ENCODE measurements at places on chromosomes 16 and 17.

- no peak for DNase-seq
These were observed 33.7 kb upstream of the CCL2 start for GRCh38 chr17:34221411-34221810.

DNA sequence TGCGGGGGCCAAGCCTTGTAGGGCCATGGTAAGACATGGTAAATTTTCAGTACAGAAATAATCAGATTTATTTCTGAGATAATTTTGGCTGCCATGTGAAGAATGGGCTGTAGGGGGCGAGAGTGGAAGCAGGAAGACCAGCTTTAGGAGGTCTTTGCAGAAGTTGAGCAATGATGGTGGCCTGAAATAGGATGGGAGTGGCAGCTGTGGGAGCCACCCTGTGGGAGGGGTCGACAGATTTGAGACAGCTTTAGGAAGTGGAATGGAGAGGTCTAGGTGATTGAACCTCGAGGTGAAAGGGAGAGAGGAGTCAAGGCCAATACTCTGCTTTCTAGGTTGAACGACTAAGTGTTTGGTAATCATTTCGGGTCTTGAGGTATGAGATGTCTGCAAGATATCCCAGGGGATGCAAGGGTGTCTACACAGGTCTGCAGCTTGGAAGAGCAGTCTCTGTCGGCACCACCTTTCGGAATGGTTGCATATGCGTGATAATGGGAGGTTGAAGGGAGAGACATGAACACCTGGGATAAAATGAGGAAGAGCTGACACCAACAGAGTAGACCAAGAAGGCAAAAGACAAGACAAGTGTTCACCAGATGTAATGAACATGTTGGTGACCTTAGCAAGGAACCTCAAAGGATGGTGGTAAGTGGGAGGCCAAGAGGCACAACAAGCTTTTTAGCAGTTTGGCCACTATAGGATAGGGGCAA is 4.2 kb upstream of the ATXN7L3 start:
- peak; percentile 72 for DNase-seq

- DNase-seq: no peak
These were observed 19.4 kb downstream of the LYRM9 start for GRCh38 chr17:27873746-27874145.

DNA sequence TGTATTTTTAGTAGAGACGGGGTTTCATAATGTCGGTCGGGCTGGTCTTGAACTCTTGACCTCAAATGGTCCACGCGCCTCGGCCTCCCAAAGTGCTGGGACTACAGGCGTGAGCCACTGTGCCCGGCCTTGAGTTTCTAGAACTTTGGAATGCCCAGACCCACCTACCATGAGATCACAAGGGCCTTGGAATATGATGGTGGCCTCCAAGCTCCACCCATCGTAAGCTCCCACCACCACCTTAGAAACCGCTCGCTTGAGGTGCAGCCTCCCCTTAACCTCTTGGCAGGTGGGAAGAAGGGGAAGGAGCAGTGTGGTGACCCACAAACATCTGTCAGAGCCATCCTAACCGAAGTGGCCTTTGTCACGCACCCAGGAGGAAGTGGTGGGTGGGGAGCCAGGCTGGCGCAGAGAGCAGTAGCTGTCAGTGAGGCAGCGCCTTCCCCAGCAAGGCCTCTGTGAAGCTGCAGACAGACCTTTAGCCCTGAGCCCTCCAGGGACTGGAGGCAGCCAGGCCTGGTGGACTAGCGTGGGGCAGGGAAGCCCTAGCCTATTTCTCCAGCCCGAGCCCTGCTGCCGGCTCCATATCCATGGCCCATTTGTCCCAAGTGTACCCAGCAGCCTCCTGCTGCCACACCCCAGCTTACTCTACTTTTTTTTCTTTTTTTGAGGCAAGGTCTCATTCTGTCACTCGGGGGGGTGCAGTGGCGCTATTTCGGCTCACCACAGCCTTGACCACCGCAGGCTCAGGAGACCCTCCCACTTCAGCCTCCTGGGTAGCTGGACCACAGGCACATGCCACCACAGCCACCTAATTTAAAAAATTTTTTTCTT is 13.1 kb upstream of the SEPHS2 start:
- no peak for DNase-seq

DNA sequence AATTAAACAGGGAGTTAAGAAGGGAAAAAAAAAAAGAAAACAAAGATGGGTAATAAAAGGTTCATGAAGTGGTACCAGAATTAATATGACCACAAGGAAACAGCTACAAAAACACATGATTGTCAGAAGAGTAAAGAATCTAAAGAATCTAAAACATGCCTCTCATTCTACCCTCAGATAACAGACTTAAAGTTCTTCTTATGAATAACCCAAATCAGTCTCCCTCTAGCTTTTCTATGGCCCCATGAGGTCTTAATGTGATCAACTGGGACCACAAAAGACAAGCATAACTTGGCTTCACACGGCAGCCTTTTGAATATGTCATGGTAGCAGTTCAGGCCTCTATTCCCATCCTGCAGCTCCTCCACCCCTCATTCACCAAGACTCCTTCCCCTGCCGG is 6.9 kb downstream of the MYH10 start:
- DNase-seq: no peak

- DNase-seq: no peak
These were observed 80.1 kb downstream of the CLEC16A start for GRCh38 chr16:11024333-11025053.

DNA sequence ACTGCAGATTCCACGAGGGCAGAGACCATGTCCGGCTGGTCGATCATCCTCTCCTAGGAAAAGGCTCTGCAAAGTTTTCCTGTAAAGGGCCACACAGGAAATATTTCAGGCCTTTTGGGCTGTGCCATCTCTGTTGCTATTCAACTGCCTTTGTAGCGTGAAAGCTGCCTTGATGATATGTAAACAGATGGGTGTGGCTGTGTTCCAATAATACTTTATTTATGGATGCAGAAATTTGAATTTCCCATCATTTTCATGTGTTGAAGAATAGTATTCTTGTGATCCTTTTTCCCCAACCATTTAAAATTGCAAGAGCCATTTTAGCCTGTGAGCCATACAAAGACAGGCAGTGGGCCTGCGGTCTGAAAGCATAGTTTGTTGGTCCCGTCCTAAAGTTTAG is 950.7 kb upstream of the RBFOX1 start:
- DNase-seq: no peak

DNA sequence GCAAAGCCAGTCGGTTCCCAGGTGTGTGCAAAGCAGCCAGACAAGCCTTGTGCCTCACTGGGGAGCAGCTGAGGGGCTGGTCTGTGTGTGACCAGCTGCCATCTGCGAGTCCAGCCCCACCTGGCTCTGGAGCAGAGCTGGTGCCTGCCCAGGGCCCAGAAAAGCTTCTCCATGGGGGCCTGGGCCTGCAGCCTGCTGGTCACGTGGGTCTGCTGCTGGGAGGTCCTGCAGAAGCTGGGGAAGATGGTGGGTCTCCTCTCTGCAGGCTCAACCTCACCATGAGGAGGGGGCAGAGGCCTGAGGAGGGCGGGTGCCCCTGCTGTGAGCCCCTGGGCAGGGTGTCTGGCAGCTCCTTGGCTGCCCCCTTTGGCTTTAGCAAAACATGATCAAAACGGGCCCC is 71.9 kb downstream of the ENGASE start:
- no peak for DNase-seq

DNA sequence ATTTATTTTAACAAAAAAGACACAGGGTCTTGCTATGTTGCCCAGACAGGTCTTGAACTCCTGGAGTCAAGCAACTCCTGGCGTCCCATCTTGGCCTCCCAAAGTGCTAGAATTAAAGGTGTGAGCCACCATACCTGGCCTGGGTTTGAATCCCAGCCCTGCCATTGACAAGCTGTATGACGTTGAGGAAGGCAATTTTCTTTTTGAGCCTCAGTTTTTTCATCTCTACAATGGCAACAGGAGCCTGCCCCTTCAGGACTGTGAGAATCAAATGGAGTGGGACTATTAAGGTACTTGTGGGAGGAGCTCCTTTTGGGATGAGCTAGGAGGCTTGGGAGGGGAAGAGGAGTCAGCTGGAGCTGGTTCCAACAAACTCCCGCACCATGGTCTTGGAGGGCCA is 6.2 kb downstream of the RARA start:
- no peak for DNase-seq

- DNase-seq: no peak
These were observed 9.4 kb downstream of the METTL9 start for GRCh38 chr16:21608639-21609328.

- DNase-seq: no peak
These were observed 17.4 kb downstream of the KRT24 start for GRCh38 chr17:40686192-40686591.

DNA sequence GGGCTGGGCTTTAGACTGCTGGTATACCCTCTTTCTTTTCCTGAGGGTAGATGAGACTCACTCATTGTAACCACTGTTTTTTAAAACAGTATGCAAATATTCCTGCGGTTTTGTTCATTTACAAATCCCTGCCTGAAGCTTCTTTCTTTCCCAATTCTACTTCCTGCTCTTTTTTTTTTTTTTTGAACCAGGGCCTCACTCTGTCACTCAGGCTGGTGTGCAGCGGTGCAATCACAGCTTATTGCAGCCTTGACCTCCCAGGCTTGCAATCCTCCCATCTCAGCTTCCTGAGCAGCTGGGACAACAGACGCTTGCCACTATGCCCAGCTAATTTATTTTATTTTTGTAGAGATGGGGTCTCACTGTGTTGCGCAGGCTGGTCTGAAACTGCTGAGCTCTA is 8.0 kb upstream of the SULT1A1 start:
- DNase-seq: no peak

- DNase-seq: no peak
These were observed 18.0 kb downstream of the ADCY7 start for GRCh38 chr16:50284131-50284911.

GRCh38 chr17:12789075-12789480 is 220 bp upstream of the ARHGAP44 start:
- no peak for DNase-seq

GRCh38 chr17:70105641-70106040 is 30.6 kb downstream of the KCNJ16 start:
- no peak for DNase-seq

DNA sequence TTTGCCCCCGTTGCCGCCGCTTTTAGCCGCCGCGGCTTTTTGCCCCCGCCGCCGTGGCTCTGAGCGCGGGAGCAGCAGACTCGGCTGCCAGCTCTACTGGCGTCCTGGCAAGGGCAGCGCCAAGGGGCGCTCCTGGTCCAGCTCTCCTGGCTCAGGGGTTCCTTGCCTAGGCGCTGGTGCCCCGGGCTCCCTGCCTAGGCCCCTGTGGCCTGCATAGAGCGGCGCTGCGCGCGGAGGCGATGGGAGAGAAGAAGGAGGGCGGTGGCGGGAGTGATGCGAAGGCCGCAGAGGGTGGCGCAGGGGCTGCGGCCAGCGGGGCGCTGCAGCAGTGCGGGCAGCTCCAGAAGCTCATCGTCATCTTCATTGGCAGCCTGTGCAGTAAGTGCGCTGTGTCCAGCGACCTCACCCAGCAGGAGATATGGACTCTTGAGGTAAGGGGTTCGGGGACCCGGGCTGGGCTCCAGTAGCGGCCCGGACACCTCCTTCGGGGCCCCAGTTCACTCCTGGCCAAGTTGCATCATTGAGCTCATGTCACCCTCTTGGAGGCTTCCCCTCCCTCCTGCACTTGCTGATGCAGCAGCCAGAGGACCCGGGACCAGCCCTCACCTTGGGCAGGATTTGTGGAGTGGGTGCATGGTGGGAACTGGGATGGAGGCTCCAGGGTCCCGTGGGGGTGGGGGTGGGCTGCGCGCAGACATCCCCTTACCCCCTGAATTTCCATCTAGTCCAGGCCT is 1344.4 kb downstream of the TP53TG3F start:
- no peak for DNase-seq

DNA sequence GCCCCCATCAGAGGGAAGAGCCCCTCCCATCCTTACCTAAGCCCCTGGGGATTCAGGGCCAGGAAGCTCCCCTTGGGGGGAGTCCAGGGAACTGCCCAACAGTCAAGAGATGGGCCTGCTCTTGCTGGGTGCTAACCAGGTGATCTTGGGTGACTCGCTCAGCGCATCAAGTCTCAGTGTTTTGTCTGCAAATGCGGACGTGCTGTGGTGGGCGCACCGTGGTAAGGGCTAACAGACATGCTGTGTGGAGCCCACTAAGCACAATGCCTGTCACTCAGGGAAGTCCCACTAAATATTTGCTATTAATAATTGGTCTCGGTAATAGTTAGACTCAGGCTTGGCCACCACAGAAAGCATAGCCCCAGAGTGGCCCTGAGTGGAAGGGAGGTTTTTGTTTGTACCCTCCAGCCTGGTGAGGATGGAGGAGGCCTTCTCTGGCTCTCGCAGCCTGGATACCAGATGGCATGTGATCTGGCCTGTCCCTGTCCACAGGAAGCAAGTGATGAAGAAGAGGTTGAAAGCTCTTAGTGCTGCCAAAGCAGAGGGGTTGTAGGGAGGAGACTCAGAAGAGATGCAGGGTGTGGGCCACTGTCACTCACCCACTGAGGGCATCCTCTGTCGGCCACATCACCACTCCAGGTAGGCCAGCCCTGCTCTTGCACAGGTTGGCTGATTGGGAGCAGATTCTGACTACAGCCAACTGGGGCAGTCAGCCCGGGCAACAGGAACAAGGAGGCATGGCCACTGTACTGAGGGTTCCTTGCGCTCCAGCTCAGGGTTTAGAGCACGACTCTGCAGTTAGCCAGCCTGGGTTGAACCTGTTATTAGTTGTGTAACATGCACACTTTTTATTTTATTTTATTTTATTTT is 69.8 kb upstream of the KSR1 start:
- no peak for DNase-seq

DNA sequence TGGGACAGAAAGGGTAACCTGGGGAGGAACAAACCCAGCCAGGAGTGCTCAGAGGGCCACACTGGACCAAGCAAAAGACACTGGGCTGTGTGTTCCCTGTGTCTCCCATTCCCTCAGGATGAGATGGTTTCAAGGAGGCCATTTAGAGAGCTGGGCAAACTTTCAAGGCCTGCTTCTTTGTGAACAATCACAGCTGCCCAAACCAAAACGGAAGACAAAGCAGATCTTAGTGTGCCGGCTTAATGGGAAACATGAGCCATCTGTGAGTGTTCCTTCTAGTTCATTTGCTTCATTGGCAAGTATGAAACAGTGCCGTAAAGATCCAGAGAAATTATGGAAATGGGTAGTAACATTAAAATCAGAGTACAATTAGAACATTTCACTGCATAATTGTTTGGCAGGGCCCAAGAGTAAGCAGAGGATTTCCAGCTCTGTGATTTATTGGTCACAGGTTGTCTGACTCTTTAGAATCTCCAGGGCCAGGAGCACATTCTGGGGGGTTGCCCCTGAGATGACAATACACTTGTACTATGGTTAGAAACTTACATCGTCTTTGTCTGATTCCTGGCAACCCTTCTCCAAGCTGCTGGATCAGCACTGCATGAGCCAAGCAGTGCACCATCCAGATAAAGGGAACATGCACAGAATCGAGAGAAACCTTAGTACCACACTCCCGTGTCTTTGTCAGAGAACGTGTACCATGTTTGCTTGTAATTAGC is 412.1 kb downstream of the RBFOX1 start:
- no peak for DNase-seq

DNA sequence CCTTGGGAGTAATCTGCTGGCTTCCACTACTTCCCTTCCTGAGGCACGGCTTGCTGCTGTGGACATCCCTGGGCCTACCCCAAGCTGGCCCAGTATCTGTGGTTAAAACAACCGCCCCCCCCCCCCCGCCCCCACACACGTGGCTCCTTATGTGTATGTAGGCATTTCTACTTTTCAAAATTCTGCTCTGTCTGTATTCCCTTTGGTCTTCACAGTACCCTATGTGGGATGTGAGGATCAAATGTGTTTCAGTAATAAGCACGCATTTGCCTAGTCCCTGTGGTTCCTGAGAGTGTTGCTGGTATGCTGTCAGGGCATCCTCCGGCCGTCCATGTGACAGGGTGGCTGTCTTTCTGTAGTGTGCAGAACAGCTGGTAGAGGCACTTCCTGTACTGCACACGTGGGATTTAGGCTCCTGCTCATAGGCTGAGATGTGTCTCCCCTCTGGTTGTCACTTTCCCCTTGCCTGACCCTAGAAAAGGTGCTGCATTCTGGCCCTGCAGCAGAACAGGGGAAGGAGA is 2.2 kb downstream of the NT5M start:
- DNase-seq: peak; percentile 13
